RPMI8226 (cell line): ENCODE measurements at places on chromosomes 7 and 10.

GRCh38 chr7:2017914-2018568, 214.7 kb downstream of the MAD1L1 start:
- DNase-seq: no peak

DNA sequence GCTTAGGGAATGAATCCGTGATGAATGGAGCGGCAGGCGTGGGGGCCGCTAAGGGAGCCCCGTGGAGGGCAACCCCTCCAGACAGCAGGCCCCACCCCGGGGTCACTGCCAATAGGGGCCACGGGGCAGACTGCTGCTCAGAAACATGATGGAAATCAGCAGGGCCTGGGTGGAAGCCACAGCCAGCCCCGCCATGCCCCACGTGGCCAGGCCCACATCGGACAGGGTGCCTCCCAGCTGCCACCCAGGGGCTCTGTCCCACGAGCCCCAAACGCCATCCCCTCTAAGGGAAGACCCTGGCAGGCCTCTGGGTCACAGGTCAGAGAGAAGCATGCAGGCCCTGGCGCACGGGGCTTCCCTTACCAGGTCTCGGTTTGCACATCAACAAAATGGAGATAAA, 28.4 kb downstream of the TNRC18 start:
- no peak for DNase-seq

DNA sequence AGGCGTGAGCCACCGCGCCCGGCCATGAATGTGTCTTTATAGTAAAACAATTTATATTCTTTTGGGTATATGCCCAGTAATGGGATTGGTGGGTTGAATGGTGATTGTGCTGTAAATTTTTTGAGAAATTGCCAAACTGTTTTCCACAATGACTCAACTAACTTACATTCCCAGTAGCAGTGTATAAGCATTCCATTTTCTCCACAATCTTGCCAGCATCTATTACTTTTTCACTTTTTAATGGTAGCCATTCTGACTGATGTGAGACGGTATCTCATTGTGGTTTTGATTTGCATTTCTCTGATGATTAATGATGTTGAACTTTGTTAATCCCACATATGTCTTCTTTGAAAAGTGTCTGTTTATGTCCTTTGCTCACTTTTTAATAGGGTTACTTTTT, 1187.9 kb downstream of the XPNPEP1 start:
- no peak for DNase-seq

- no peak for DNase-seq
Measured at GRCh38 chr7:138374119-138374693, 85.9 kb upstream of the TRIM24 start.

- no peak for DNase-seq
Measured at GRCh38 chr10:122558452-122558851, 2.1 kb upstream of the DMBT1 start.

DNA sequence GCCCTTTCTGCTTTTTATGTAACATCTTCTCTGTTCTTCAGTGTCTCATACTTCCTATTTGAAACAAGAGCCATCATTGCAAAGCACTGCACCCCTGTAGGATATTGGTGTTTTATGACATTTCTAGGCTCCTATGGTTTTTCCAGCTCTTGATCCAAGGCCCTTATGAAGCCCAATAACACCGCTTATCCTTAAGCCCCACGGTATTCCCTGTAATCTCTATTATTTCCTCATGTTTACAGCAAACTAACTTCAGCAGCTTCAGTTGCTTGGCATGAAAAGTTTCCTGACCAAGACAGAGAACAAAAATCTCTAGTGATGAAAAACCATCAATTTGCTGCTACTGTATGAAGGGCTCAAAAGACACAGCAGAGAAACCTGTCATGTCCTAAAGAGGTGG, 34.1 kb upstream of the TES start:
- no peak for DNase-seq

DNA sequence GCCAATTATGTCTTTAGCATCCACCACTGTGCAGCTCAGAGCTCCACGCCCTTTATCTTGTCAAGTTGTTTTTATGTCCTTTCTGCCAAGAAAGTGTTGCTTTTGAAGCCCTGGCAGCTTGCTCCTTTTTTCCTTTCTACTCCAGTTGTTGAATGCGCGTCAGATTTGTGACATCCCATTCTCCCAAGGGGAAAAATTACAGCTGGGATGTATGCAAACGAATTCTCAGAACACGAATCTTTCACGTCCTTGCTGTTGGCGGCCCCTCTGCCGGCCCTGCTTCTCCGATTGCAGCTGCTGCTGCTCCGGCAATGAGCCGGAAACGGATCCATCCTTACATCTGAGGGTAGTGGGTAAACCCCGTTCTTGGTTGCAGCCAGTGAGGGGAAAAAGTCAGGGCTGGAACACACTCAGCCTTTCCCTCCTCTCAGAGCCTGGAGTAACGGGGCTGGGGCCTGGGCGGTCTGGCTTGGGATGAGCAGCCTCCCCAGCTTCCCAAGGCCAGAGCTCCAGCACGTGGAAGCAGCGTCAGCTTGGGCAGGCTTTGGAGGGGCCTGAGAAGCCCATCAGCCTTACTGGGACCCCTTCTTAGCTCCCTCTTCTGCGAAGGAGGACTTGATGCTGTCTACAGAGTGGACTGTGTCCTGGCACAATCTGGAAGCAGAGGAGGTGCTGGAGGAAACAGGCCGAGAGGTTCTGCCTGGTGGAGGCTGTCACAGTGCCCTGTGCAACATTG, 79.0 kb upstream of the CHST15 start:
- no peak for DNase-seq

GRCh38 chr7:120421151-120421651, 148.2 kb downstream of the KCND2 start:
- no peak for DNase-seq

GRCh38 chr10:27527666-27528295, 23.7 kb downstream of the RAB18 start:
- no peak for DNase-seq

DNA sequence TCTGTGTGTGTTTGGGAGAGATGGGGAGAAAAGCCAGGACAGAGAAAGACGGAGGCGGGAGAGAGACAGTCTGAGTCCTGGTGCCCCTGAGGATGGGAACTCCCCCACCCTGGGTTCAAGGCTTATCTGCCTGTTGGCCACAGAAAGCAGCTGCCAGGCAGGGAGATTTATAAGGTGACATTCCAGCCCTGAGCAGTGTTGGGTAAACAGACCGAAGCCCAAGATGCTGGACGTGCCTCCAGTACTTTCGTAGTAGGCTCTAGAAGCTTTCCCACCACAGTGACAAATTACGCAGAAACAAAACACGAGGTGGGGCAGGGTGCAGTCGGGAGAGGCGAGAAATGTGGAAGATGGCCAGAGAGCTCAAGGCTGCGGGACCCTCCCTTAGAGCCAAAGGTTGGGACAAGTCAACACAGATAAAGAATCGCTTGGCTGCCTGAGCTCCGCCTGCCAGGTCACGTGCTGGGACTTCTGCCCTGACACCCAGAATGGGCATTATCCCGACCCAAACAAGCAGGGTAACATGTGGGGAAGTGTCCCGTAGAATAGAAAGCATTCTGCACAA, 41.1 kb downstream of the CCDC3 start:
- no peak for DNase-seq

DNA sequence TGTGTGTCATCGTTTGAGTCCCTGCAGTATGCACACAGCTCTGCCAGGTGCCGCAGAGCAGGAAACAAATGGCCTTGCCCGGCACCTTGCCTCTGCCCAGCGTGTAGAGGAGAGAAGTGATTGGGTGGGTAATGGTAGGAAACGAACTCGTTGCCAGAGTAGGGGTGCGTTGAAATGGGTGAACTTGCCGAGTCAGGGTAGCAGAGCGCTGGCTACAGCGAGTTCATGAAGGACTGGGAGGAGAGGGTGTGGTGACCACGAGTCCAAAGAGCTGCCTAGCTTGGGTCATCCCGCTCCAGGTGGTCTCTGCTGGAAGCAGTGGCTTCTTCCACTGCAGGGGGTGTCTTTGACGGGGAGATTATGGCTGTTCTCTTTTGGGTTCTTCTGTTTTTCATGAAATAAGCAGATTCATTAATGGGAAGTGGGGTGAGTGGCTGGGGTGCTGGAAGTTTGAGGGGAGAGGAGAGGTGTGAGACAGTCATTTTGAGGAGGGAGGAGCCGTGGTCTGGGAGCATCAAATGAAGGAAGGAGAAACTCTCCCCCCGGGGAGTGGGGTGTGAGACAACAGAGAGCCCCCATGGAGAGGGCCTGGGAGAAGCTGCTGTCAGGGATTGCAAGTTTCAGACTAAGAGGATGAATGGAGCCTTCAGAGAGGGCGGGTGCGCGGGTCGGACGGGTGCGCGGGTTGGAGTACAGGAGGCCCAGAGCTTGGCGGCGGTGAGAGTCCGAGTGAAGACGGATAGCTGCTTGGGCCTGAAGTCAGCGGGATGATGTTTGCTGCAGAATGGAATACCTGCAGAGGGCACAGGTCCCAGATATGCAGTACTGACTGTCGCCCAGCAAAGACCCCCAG, 26.2 kb downstream of the PPP2R2D start:
- DNase-seq: no peak

DNA sequence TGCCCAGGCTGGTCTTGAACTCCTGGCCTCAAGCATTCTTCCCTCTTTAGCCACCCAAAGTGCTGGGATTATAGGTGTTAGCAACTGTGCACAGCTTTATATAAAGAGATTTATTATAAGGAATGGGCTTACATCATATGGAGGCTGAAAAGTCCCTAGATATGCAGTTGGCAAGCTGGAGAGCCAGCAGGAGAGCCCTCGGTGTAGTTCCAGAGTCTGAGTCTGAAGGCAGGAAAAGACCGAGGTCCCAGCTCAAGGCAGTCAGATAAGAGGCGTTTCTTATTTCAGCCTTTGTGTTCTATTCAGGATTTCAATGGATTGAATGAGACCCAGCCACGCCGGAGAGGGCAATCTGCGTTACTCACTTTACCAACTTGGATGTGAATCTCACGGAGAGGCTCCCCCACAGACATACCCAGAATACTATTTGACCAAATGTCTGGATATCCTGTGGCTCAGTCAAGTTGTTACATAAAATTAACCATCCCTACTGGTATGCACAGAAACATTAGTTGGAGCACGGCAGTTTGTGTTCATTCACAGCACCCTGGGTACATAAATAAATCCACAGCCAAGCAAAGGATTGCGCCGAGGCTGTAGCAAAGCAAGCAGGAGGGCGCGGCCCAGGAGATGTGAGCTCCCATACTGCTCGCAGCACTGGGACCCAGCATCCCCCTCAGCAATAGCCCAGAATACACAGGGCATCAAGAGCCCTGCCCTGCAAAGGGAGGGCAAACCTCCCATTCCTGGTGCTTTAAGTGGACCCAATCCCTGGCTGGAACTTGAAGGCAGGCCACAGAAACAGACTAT, 158.4 kb upstream of the ZNF32 start:
- DNase-seq: no peak

DNA sequence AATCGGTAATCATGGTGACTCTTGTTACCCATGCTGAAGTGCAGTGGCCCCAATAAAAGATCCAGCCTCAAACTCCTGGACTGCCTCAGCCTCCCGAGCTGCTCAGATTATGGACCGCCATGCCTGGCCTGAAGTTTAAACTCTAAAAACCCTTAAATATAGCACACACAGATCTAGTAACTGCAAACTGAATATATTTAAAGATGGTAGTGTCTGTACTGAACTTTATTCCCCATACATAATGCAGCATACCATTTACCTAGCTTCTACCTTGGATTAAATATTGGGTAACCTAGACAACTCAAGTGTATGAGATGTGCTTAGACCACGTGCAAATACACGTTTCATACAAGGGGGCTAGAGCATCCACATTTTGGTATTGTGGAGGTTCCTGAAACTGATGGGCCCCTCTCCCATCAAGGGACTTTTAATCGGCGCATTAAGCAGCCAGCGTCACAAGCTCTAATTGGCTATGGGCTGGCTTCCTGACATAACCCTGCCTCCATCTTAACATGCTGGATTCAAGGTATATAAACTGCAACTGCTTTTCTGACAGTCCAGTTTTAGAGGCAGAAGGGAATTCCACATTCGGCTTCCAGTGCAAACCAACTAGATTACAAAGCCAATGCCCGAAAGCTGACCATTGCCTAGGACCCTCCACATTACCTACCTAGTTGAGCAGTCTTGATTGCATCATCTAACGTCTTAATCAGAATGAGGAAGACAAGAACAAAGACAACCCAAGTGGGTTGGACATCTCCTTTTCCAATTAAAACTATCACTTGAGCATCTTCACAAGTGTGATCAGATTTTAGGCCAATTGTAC, 13.0 kb downstream of the HNRNPA2B1 start:
- DNase-seq: no peak

DNA sequence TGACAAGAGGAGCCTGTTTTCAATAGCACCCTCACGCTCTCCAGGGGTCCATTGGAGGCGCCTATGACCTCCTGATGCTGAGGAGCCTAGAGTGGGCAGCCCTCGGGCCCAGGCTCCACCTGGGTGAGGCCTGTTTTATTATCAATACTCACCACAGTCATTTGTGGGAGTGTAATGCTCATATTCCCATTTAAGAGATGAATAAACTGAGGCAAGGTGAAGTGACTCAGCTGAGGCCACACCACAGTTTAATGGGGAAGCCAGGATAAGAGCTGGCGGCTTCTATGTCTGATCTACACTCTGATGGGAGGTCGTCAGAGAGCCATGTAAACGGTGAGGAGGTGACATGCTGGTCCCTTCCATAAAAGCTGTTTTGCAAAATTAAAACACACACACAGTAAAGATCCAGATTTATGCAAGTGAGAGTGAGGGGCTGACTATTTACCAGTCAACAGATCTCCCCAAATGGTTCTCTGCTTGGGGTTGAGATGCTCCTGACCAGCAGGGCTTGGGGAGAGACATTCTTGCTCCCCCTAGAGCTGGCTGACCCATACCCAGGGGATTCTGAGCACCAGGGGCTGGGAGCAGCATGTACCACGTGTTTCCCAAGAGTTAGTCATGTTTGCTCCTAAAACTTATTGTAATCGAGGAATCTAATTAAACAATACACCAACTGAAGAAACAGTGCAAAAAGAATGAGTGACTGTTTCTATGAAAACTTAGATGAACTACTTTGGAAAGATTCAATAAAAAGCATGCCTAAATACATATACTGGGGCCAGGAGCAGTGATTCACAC, 81.0 kb upstream of the INSIG1 start:
- DNase-seq: no peak

DNA sequence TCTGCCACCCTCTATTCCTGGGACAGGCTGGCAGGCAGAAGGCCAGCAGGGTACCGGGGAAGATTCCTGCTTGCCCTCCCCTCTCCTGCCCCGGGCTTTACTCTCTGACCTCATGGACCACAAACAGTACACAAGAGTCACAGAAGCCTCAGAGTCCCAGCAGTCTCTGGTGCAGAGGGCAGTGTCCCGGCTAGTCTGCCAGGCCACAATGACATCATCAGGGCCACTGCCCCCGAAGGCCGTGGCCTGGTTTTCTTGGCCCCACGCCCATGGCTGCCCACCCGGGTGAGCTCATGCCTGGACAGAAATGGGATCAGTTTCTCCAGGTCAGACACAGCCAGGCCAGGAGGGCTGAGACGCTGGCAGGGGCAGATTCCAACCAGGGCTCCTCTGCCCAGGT, 91.9 kb downstream of the MYL10 start:
- DNase-seq: no peak

GRCh38 chr10:108393089-108393488, 1228.6 kb upstream of the SORCS1 start:
- DNase-seq: no peak

- no peak for DNase-seq
Measured at GRCh38 chr10:5537684-5538083, 12.9 kb downstream of the CALML3 start.

- no peak for DNase-seq
Measured at GRCh38 chr10:14737808-14738545, 36.7 kb downstream of the FAM107B start.
